ENCODE measurements at places on chromosomes 3 and 15. TPM values are rescaled to one million over a fixed set of nuclear protein-coding genes. Genes with fewer than 3 reads are reported as not detected.
A peak's percentile ranks its signal among the peaks of the same experiment; 100 is the strongest.

- DNase-seq: no peak
Measured at GRCh38 chr3:156349111-156349510, 205.8 kb downstream of the SSR3 start.

DNA sequence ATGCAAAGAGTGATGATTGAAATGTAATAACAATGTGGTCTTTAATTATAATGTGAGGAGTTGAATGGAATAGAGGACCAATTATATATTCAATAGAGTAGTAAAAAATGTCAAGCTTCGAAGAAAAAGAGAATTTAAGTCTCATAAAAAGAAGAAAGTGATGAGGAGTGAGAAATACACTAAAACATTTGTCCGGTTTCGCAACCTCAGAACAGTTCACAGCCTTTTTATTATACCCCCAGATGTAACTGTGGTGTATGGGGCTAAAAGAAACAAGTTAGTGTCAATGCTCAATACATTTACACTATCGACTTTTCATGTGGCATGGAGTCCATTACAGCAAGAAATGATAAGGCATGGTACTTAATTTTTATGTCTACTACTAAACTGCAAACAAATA, 386.5 kb upstream of the ATP11B start:
- no peak for DNase-seq

DNA sequence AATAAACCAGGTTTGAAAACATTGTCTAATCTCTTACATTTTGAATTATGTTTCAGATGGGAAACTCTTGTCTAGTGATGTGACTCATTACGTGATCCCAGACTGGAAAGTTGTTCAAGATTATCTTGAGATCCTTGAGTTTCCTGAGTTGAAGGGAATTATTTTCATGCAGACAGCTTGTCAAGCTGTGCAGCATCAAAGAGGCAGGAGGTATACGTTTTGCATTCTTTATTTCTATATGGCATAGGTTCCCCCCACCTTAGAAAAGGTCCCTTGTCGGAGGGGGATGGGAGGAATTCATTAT, 1.5 kb downstream of the DIS3L start:
- DNase-seq: no peak

GRCh38 chr3:197913641-197914380, 36.2 kb upstream of the RPL35A start:
- peak; percentile 13 for DNase-seq

GRCh38 chr3:31164381-31164780, 269.9 kb upstream of the GADL1 start:
- DNase-seq: no peak

- DNase-seq: peak; percentile 89
Measured at GRCh38 chr15:76987896-76988860, 6.7 kb upstream of the PSTPIP1 start.

DNA sequence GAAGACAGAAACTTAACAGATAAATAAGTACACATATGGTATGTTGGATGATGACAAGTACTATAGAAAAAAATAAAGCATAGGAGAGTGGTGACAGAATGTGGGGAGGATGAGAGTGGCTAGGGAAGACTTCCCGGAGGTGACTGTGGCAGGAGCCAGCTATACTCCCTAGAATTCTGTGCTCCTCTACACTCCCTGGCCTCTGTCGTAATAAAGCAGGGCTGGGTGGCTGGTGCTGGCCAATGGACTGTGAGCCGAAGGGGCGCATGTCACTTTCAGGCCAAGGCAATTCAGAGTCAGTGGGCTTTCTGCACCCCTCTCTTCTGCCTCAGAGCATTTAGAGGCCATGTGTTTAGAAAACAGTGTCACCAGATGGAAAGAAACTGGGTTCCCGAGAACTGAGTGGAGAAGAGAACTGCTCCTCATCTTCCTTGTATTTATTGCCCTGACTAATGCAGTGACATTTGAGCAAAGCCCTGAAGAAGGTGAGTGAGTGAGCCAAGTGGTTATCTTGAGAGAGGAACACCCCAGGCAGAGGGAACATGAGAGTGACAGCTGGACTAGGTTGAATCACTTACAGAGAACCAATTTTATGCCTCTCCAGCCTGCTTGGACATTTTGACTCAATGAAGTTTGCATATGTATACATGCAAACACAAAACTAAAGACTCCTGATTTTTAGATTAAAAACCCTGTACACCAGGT, 5.2 kb upstream of the VPS8 start:
- DNase-seq: no peak

GRCh38 chr3:154022606-154023005, 98.6 kb upstream of the ARHGEF26 start:
- no peak for DNase-seq

GRCh38 chr3:167318306-167318705, 61.8 kb downstream of the ZBBX start:
- no peak for DNase-seq

- no peak for DNase-seq
Measured at GRCh38 chr15:98657721-98658120, 9.4 kb downstream of the IGF1R start.

DNA sequence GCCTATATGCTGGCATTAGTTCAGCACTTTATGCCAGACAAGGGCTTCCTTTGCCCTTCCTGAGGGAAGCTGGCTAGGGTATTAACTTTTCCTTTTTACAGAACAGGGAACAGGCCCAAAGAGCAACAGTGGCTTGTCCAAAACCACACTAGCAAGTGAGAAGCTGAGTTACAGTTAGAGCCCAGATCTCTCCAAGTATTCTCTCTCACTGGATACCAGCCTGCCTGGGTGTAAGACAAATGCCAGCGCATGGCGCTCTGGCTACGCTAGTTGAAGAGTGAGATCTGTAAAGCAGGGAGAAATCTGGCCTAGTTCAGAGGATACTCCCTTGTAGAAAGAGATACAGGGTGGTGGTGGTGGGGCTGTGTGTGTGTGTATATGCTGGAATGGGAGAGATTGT, 38.4 kb downstream of the RAB11A start:
- DNase-seq: no peak

GRCh38 chr3:182094321-182094720, 382.6 kb downstream of the SOX2 start:
- no peak for DNase-seq

DNA sequence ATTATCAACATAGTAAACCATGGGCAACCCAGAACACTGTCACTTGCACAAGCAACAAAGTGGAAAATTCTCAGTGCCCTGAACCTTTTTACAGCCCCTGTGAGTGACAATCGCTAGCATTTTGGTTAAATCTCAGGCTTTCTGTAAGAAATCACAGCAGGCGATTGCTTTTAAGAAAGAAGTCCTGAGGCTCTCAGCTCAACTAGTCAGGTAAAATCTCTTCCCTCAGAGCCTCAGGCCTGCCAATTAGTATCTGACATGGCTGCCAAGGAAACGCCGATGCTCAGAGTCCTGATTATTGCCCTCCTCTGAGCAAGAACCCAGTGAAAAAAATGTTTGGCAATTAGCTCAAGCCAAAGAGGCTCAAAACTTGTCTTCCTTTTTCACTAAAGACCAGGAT, 530.8 kb downstream of the DIPK2A start:
- DNase-seq: no peak

GRCh38 chr3:62370112-62370857, 3.1 kb downstream of the FEZF2 start:
- DNase-seq: peak; percentile 15

DNA sequence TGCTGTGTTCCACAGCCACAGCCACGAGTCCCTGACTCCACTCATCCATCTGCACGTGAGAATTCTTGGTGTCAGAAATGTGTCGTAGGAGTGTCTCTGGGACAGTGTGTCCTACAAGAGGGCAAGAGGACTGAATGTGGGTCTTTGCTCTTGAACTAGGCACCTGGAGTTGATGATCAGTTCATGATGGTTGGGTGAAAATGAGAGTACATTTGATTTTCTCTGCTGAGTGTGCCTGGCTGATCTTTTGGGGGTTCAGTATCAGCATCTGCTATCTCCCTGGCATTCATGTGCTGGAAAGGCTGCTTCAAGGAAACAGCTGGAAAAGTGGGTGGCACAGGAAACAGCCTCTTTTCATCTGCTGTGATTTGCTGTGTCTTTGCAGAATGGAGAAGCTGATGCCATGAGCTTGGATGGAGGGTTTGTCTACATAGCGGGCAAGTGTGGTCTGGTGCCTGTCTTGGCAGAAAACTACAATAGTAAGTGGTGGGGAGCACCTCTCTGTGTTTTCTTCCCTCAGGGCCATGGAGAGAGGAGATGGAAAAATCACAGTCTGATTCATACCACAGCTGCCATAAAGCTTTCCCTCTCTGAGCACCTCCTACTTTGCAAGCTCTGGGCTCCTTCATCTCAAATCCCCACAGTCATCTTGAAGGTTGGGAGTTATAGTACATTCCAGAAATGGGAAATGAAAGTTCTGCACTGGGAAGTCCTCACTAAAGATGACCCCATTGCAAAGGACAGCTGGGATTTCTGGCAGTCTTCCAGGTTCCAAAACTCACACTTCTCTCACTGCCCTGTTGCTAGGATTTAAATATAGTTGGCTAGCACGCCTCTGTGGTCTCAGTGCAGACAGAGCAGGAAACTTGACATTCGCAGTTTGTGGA, 17.8 kb downstream of the TF start:
- DNase-seq: no peak

DNA sequence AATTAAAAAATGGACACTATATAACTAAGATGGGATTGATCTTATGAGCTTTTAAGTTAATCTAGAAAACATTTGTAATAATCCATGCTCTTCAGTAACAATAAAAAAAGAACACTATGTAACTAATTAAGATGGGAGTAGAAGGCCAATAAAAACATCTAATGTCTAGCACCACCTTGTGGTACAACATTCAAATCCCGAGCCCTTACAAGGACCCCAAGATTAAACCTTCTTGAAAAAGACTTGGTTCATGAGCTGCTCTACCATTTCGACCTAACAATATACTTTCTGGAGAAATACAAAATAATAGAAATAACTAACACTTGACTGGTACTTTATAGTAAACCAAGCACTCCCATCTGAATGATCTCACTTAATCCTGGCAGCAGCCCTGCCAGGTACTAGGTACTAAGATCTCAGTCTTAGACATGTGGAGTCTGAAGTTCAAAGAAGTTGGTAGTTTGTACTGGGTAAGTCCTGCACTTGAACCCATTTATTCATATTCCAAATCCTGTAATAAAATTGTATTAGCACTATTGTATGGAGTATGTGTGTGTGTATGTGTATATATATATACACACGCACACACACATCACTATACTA, 21.8 kb downstream of the METTL6 start:
- DNase-seq: no peak

- DNase-seq: no peak
Measured at GRCh38 chr15:88799341-88799740, 3.9 kb upstream of the ACAN start.

DNA sequence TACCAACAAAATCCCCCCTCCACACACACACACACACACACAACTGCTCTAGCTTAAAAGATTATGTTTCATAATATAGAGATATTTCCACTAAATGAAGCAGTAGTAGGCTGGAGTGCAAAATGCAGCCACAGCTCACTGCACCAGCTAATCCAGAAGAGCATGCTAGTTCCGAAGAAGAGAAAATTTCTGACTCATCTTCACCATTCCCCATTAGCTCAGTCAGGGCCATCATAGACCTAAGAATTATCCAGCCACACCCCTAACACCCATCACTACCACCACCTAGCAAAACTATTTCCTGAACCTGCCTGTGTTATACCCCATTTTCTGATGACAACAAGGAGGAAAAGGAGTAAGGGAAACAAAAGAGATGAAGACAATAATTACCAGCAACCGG, 67.1 kb upstream of the UBE2E2 start:
- DNase-seq: no peak

DNA sequence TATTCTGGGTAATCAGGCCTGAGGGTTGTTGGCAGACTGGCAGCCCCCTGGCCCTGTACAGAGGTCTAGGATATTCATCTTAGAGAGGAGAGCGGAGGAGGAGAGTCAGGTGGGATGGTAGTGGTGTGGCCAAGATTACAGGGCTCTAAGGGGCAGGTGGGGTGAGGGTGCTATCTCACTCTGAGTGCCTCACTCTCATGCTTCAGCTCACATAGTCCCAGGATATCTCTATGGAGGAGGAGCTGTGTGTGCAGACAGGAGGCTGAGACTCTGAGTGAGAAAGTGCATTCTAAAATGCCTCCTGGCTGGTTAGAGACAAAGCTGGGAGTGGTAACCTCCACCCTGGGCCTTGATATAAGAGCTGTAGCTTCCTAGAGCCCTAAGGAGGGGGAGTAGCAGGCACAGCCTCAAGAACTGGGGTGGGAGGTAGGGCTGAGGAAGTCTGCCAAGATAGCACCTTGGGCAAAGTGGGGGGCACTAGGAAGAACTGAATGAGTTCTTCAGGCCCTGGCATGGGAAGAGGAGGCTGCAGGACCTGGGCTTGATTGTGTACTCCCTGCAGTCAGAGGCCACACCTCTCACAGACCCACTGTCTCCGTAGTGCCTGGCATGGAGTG, 39.9 kb downstream of the CLSTN2 start:
- no peak for DNase-seq

GRCh38 chr15:87572381-87572910, 684.1 kb downstream of the NTRK3 start:
- no peak for DNase-seq

GRCh38 chr15:25106209-25106608, 151.4 kb downstream of the SNRPN start:
- no peak for DNase-seq

DNA sequence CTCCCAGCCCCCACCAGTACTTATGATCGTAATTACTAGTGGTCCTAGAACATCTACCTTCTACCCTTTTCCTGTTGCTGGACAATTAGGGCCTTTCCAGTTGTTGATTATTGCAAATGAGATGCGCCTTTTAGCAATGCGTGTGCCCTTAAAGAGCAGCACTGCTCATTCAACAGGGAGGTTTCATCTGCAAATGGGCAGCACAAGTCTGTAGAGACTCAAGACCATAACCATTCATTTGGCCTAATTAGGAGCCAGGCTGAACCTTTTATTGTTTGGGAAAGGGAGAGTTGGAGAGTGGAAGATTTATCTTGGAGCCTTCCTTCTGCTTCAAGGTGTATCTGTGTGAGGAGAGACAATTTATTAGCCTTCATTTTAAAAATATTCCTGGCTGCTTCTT, 42.3 kb downstream of the BOC start:
- no peak for DNase-seq

DNA sequence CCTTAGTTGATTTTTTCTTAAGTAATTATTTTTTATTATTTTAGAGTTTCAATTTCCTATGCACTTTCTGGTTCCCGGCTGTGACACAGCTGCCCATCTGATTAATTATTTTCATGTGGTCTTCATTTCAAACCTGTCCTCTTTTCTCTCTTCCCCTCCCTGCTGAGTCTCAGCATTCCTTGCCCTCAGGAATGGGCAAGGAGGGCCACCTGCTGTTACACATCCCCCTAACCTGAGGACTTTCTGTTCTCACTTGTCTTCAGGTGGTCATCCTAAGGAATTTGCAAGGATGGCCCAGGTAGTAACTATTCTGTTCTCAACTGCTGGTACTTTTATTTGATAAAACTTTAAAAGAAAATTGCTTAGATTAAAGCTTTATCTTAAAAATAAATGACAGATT, 545.0 kb downstream of the OTOL1 start:
- DNase-seq: no peak

SCAMP5 gene
- 3.9 TPM for total RNA-seq

ALDH1A3 gene
- total RNA-seq: not detected

RYR3 gene
- not detected for total RNA-seq

PPARG gene
- total RNA-seq: 1.1 TPM

GOLGA6L4 gene
- 1.0 TPM for total RNA-seq

ADIPOQ gene
- not detected for total RNA-seq

TEX55 gene
- not detected for total RNA-seq

GOLGA8S gene
- 0.11 TPM for total RNA-seq

AGBL1 gene
- total RNA-seq: 0.05 TPM

CCR3 gene
- total RNA-seq: not detected

FETUB gene
- not detected for total RNA-seq

SLC9C1 gene
- not detected for total RNA-seq
